ENCODE measurements at places on chromosomes 12 and 14.

GRCh38 chr12:58850826-58851225 is 69.5 kb downstream of the LRIG3 start:
- H3K27me3 ChIP-seq, result no peaks in the 10 kb centered on the region
- H3K27ac ChIP-seq, result no peak overlapping the region
- no peaks in the 10 kb centered on the region for H3K4me1 ChIP-seq
- DNase-seq, result no peak

GRCh38 chr14:61927520-61927919 is 165.3 kb downstream of the SNAPC1 start:
- no peak overlapping the region for H3K27ac ChIP-seq
- no peaks in the 10 kb centered on the region for H3K4me1 ChIP-seq
- H3K36me3 ChIP-seq, result no peaks in the 10 kb centered on the region
- no peak overlapping the region for H3K4me3 ChIP-seq

DNA sequence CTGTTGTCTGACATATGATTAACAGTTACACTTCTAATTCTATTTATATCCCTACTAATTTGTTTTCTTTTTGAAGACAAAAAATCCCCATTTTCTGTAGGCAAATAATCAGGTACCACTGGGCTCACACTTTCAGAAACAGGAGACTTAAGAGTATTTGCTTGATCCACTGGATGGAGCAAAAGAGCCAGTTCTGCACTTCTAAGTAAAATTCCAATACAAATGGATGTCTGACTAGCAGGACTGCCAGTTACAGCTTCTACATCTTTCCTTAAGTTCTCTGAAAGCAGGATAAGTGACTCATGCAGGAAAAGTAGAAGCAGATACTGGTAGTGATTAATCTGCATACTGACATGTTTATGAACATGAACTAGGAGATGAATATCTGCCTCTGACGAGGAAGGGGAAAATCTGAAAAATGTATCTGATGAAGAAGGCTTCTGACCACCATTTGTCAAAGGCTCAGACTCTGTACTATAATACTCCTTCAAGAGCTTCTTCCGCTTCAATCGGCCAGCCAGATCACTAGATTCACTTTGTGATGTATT is 73.8 kb upstream of the ANKS1B start:
- H3K27me3 ChIP-seq, result no peaks in the 10 kb centered on the region
- no peak overlapping the region for H3K4me3 ChIP-seq
- H3K27ac ChIP-seq, result no peak overlapping the region
- H3K36me3 ChIP-seq, result peaks cover 41% of the 10 kb centered on the region

- H3K4me1 ChIP-seq, result no peaks in the 10 kb centered on the region
- DNase-seq, result no peak
- no peaks in the 10 kb centered on the region for H3K27me3 ChIP-seq
- H3K4me3 ChIP-seq, result no peak overlapping the region
Measured at GRCh38 chr12:104852102-104852501, 106.0 kb downstream of the SLC41A2 start.

DNA sequence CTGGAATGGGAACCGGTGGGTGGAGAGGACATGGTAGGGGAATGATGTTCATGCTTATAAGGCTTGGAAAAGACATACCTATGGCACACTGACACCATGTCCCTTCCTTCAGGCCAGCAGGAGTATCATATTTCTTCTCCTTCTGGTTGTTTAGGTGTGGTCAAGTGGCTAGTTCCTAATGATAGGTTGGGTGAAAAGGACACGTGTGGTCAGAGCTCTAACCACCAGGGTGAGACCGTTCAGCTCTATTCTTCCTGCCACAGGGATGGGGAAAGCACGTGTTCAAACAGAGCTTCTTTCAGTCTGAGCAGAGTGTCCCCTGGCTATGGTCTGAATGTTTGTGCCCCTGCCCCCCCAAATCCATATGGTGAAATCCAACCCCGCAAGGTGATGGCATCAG is 209.1 kb downstream of the PAX9 start:
- no peaks in the 10 kb centered on the region for H3K36me3 ChIP-seq
- no peaks in the 10 kb centered on the region for H3K27me3 ChIP-seq
- H3K4me3 ChIP-seq, result no peak overlapping the region
- H3K4me1 ChIP-seq, result no peaks in the 10 kb centered on the region

DNA sequence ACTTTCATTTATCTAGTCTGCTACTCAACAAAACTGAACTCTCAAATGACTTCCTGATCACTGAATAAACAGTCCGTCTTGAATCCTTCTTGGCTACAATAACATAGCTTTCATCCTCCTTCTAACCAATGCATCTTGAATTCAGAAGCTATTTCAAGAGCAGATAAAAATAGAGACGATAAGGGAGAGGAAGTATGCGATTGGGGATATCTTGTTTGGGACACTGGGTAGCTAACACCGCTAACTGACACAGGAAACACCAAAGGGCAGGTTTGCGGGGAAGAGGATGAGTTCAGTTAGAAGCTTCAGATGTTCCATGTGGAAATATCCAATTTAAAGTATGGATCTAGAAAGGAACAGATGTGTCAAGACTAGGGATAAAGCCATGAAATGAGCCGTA is 102.5 kb downstream of the SLC41A2 start:
- H3K27me3 ChIP-seq, result no peaks in the 10 kb centered on the region
- no peaks in the 10 kb centered on the region for H3K36me3 ChIP-seq
- no peak overlapping the region for H3K4me3 ChIP-seq
- H3K4me1 ChIP-seq, result no peaks in the 10 kb centered on the region
- DNase-seq, result no peak
- H3K27ac ChIP-seq, result no peak overlapping the region

GRCh38 chr14:26400373-26400772 is 197.5 kb downstream of the NOVA1 start:
- H3K27ac ChIP-seq, result no peak overlapping the region
- H3K27me3 ChIP-seq, result no peaks in the 10 kb centered on the region
- no peaks in the 10 kb centered on the region for H3K4me1 ChIP-seq
- no peak overlapping the region for H3K4me3 ChIP-seq
- no peaks in the 10 kb centered on the region for H3K36me3 ChIP-seq

DNA sequence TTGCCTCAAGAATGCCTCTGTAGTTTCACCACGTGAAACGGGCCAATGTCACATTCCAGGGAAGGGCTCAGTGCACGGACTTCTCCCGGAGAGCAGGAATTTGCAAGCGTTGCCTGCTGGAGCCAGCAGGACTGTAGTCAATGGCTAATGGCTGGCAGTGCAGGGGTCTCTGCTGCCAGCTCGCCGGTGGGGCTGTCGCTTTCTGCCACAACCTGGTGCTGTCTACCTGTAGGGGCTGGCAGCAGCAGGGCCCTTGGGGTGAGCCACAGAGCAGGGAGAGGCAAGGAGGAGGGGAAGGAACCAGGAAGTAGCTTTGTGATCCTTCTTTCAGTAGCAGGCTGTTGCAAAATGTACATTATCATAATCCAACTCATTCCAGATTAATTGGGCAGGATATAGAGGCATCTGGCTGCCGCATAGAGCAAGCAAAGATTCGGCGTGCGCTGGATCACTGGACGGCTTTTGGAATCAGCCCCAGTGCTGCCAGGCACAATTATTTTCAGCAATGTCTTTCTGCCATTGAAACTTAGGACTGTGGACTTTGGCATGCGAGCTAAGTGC is 114.1 kb downstream of the PAPOLA start:
- no peaks in the 10 kb centered on the region for H3K36me3 ChIP-seq
- no peak overlapping the region for H3K4me3 ChIP-seq
- no peak for DNase-seq
- H3K27me3 ChIP-seq, result no peaks in the 10 kb centered on the region
- H3K27ac ChIP-seq, result no peak overlapping the region

DNA sequence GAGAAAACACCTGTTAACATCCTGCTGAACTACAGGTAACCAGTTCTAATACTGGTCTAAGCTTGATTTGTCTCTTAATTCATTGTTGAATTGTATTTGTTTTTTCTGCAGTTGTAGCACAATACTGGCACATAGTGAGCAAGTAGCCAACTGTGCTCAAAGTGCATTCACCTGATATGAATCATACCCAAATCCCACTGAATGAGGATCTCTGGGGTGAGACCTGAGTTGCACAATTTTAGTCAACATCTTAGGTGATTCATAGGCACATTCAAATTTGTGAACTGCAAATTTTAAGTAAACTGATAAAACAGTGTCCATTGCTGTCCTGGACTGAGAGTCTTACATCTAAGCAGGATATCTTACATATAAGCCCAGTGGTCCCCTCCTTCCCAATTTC is 12.8 kb downstream of the KCNC2 start:
- no peaks in the 10 kb centered on the region for H3K36me3 ChIP-seq
- no peaks in the 10 kb centered on the region for H3K4me1 ChIP-seq

- DNase-seq, result no peak
- no peaks in the 10 kb centered on the region for H3K27me3 ChIP-seq
- H3K27ac ChIP-seq, result no peak overlapping the region
- no peaks in the 10 kb centered on the region for H3K36me3 ChIP-seq
Measured at GRCh38 chr14:88043529-88044443, 38.9 kb downstream of the GPR65 start.

DNA sequence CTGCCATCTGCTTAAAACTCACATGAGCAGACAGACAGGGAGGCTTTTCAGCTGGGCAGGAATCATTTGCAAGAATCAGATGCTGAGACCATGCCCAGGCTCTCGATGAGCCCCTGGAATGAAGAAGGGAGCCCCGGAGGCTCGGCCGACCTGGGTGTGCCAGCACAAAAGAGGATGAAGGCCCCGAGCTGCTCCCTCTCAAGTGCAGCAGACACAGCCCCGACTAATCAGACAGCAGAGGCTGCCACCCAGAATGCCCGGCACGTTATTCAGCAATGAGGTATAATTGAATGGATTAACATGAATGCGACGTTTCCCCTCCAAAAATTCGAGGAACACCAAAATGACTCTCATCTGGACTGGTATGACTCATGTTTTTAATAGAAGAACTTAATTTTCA is 58.9 kb downstream of the BCL11B start:
- no peaks in the 10 kb centered on the region for H3K27me3 ChIP-seq
- peak; percentile 44 for DNase-seq
- peaks cover 3% of the 10 kb centered on the region for H3K36me3 ChIP-seq
- peaks cover 86% of the 10 kb centered on the region for H3K4me1 ChIP-seq

DNA sequence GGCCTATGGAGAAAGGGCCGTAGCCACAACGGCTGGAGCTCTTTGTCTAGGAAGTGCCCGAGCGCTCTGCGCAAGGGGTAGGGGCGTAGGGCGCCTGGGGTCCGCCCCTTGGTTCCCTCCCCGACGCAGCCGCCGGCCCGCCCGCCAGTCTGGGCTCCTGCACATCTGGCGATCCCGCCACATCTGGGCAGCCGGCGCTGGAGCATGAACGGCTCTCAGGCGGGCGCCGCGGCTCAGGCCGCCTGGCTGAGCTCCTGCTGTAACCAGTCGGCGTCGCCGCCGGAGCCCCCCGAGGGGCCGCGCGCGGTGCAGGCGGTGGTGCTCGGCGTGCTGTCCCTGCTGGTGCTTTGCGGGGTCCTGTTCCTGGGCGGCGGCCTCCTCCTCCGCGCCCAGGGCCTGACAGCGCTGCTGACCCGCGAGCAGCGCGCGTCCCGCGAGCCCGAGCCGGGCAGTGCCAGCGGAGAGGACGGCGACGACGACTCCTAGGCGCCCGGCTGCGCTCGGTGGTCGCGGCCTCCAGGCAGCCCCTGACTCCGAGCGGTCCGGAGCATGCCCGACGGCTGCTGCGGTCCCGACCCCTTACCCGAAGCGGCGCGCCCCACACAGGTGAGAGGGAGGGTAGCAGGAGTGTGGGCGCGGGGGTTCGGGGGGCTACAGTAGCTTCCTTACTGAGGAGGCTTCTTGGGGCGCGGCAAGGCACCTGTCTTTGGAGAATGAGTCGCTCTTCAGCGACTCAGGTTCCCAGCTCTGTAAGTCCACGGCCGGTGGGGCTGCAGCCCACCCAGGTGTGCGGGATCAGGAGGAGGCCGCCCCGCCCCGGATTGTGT is at the start of gene SMIM41:
Gene SMIM41 (plus strand): TSS at position 129 of the 827 bp plus-strand sequence. CDS start 76 bp downstream, at position 205.
- no peak within 1 kb of the TSS for H3K27ac ChIP-seq
- peaks cover 22% of the 10 kb centered on the region for H3K4me1 ChIP-seq
- no peak within 1 kb of the TSS for H3K4me3 ChIP-seq
- H3K36me3 ChIP-seq, result peaks cover 32% of the 10 kb centered on the region
- H3K27me3 ChIP-seq, result no peaks in the 10 kb centered on the region

DNA sequence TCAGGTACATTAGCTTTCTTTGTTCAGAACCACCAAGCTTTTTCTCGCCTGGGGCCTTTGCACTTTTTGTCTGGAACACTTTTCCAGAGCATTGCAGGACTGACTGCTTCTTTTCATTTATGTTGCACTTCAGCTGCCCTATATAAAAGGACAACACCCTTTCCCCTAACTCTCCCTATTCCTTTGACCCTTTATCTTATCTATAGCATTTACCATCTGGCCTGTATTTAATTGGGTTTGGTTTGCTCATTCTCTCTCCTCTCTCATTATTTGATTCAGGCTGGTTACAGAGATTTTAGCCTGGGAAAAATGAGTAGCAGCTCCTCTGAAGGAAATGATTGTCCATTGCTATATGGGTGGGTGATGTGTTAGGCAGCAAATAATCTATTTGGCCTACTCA is 165.4 kb downstream of the KICS2 start:
- H3K27me3 ChIP-seq, result no peaks in the 10 kb centered on the region
- DNase-seq, result no peak
- H3K36me3 ChIP-seq, result no peaks in the 10 kb centered on the region
- no peak overlapping the region for H3K27ac ChIP-seq
- H3K4me3 ChIP-seq, result no peak overlapping the region

DNA sequence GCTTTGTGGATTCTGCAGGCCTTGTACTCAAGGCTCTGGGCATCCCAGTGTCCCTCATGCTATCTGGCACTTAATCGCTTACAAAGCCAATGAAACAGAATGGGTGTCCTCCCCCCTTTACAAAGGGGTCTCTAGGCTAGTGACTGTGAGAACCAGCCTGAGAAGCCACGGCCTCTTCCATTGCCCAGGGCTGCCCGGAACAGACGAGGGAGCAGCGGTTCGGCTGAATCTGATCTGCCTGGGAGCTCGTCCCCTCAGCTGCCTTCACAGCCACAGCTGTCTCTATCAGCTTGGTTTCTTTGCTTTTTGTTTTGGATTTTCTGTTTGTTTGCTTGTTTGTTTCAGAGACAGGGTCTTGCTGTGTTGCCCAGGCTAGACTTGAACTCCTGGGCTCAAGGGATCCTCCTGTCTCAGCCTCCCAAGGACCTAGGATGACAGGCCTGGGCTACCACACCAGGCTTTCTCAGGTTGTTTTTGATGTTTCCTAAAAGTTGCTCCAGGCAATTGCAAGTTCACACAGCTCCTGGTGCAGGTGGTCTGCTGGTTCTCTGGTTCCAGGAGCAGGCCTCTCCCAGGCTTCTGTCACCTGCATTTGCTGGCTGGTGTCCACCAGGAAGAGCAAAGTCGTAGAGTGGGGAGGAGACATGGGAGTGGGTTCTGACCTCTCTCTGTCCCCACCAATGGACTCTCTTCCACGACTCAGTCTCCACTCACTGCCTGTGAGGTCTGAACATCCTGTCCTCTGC is 10.9 kb upstream of the RIN3 start:
- no peaks in the 10 kb centered on the region for H3K36me3 ChIP-seq
- H3K4me3 ChIP-seq, result no peak overlapping the region
- H3K4me1 ChIP-seq, result peaks cover 25% of the 10 kb centered on the region
- no peak overlapping the region for H3K27ac ChIP-seq
- no peak for DNase-seq
- H3K27me3 ChIP-seq, result no peaks in the 10 kb centered on the region

- no peak for DNase-seq
- H3K4me3 ChIP-seq, result no peak overlapping the region
- H3K36me3 ChIP-seq, result no peaks in the 10 kb centered on the region
- H3K27me3 ChIP-seq, result no peaks in the 10 kb centered on the region
- peaks cover 24% of the 10 kb centered on the region for H3K4me1 ChIP-seq
Measured at GRCh38 chr12:9960590-9960989, 10.6 kb upstream of the CLEC12A start.

- no peaks in the 10 kb centered on the region for H3K27me3 ChIP-seq
- H3K36me3 ChIP-seq, result no peaks in the 10 kb centered on the region
- H3K27ac ChIP-seq, result no peak overlapping the region
- DNase-seq, result no peak
- no peak overlapping the region for H3K4me3 ChIP-seq
Measured at GRCh38 chr12:22272335-22273151, 62.0 kb downstream of the ST8SIA1 start.

GRCh38 chr14:65431951-65432350 is 19.4 kb downstream of the FUT8 start:
- H3K27ac ChIP-seq, result no peak overlapping the region
- no peaks in the 10 kb centered on the region for H3K4me1 ChIP-seq
- H3K27me3 ChIP-seq, result no peaks in the 10 kb centered on the region
- DNase-seq, result no peak

Measured in natural killer cell (primary cell).